ENCODE measurements at places on chromosomes 3 and 15.
A peak's percentile ranks its signal among the peaks of the same experiment; 100 is the strongest.

- DNase-seq = no peak
These were observed 41.7 kb upstream of the GP5 start for GRCh38 chr3:194440756-194441155.

GRCh38 chr15:85336880-85337279 lies 43.5 kb upstream of the AKAP13 start:
- no peak for DNase-seq

- DNase-seq = no peak
These were observed 20.2 kb upstream of the GADL1 start for GRCh38 chr3:30914696-30915095.

DNA sequence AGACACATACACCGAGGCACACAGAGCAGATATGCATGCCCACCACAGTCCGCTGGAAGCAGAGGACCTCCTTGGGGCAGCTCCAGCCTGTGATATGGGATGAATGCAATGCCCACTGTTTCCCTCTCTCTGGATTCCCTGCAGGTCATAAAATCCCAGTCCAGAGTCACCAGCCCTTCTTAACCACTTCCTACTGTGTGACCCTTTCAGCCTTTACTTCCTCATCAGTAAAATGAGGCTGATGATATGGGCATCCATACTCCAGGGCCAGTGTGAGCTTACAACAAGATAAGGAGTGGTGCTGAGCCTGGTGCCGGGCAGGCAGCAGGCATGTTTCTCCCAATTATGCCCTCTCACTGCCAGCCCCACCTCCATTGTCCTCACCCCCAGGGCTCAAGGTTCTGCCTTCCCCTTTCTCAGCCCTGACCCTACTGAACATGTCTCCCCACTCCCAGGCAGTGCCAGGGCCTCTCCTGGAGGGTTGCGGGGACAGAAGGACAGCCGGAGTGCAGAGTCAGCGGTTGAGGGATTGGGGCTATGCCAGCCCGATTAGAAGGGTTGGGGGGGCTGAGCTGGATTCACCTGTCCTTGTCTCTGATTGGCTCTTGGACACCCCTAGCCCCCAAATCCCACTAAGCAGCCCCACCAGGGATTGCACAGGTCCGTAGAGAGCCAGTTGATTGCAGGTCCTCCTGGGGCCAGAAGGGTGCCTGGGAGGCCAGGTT lies at the start of gene GNAT1:
Gene GNAT1, plus strand, starts transcription at position 675 of the 725 bp plus-strand sequence. CDS start 116 bp downstream, outside the sequence.
- no peak for DNase-seq

- DNase-seq = no peak
These were observed 11.9 kb downstream of the TSC22D2 start for GRCh38 chr3:150419959-150420358.

GRCh38 chr3:137765310-137766033 lies 1.4 kb downstream of the SOX14 start:
- DNase-seq = no peak

DNA sequence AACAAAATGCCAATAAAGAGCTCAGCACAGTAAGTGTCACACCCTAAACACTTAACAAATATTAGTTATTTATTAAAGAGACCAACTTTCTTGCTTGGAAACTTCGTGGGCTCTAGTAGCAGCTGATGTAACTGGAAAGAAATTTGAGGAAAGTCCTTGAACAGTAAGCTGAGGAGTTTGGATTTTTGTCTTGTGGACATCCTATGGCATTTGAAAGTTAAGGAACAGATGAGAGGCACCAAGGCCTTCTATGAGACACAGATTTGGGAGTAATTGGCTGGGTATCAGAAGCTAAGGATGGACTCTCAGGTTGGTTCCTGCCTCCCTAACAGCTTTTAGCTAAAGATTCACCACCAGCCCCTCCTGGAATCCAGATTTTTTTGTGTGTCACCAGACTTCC lies 59.7 kb upstream of the FILIP1L start:
- DNase-seq = no peak

DNA sequence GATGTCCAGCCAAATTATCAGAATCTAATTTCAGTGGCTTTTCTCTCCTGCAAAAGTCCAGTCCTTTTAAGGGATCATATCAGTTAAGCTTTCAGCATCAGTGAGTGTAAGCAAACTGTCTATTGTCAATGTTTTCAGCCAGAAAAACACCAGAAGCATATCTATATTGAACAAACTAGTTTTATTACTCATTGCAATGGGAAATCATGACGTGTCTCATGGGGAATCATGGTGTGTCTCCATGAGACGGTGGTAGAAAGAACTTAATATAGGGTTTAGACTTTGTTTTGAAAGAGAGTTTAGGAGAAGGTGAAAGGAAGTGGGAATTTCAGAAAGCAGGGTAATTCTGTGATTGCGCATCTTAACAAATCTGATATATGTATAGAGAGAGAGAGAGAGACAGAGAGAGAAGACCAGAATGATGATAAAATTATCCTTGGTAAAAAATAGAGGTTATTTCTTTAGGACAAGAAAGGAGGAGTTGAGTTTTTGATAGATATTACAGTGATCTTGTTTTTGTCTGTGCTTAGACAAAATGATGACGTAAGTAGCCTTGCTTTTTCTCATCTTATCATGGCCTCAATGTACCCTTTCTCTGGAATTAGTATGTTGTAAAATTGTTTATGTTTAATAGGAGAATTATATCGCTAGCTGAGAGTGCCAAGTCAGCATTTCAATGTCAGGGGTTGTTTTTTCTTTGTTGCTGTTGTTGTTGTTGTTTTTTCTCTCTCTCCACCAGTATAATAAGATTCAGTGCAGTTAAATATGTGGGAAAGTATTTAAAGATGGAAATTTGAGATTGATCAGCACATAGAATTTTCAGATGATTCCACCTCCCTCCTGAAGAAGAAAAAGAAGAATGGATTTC lies 129.9 kb upstream of the OSTN start:
- no peak for DNase-seq

- no peak for DNase-seq
These were observed 442.6 kb upstream of the PDZRN3 start for GRCh38 chr3:74067296-74067695.

GRCh38 chr15:72196409-72197040 lies 1.1 kb downstream of the GRAMD2A start:
- no peak for DNase-seq

DNA sequence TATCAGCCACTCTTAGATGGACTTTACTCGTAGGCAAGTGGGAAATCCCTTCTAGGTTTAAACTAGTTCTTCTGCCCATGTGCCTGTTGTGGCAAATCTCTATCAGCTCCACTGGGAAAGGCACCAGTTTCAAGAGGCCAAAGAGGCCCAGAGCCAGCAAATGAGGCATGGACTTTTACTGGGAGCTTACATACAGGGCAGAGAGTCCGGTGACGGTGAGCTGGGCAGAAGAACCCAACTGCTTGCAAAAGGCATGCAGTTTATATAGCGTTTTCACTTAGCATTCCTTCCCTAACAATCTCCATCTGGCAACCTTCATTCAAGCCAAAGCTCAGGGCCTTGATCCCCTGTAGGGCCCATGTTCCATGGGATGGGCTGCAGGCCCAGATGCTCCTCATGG lies 93.0 kb upstream of the C3orf80 start:
- DNase-seq = no peak

GRCh38 chr15:73322665-73323373 lies 45.9 kb downstream of the HCN4 start:
- no peak for DNase-seq

- no peak for DNase-seq
These were observed 91.7 kb downstream of the FRMD4B start for GRCh38 chr3:69294014-69294766.

DNA sequence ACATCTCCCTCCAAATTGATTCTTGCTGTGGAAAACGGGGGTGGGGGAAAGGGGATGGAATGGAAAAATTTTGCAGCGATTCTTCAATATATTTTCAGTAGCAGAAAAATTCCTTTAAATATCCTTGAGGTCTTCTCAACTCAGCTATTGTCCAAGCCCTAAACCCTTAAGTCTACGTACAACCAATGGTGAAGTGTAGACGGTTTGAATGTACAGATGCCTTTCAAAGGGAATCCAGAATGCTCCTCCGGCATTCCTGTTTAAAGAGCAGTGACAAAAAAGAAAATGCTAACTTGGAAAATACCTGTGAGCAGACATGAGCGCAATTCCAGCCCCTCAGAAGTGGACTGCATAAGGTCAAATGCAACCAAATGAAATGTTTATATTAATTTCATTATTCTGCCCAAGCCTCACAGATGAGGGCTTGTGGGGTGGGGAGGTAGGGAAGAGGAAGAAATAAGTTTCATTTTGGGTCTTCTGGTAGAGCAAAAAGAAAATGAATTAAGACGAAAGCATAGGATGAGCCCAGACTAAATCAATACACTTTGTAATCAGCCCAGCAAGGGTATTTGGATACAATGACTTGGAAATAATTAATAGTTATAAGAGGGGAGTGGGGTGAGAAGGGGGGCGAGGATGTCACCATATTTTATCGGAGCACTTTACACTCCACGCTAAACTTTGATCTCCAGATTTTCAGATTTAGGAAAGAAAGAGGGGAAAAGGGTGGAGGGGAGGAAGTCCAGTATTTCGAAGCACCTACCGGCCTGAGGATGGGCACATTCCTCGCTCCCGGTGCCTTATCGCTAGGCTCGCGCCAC lies 2.7 kb downstream of the FOXP1 start:
- no peak for DNase-seq

DNA sequence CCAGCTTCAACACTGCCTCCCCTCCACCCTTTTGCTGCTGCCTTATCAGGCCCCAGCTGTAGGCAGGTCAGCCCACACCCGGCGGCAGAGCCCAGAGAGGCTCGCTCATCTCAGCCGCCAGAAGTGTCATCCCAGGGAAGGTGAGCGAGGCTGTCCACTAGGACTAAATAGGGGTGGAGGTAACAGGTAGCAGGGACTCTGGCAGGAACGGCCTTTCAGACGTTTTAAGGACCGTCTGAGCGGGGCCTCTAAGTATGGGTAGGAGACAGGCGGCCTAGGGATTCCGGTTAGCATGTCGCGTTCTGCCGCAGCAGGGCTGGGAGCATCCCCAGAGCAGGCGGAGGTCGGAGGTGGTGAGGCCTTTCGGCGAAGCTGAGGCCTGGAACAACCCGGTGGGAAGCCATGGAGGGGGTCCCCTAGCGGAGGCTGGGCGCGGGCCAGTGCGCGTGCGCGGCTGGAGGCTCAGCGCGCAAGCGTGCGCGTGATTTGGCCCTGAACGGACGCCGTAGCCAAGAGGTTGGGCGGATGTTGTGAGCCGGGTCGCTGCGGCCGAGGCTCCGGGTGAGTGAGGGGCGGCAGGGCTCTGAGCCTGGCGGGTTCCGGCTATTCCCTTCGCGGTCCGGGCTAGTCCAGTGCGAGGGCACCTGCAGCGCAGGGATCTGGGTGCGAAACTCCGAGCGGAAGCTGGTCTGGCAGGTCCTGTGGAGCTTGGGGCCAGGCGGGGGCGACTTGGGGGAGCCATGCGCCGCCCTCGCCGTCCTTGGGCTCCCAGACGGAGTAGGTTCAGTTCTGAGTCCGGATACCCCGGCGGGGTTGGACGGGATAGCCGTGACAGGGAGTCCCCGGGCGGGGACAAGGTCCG lies at the start of the genes MST1 and RNF123:
Gene MST1, minus strand, starts transcription at position 429 of the 862 bp plus-strand sequence. CDS start 783 bp downstream, outside the sequence.
Gene RNF123, plus strand, starts transcription at position 512 of the 862 bp plus-strand sequence. CDS start 1,609 bp downstream, outside the sequence.
- peak; percentile 94 for DNase-seq

- DNase-seq = no peak
These were observed 53.7 kb downstream of the GRIP2 start for GRCh38 chr3:14486460-14486859.

- DNase-seq = no peak
These were observed 29.5 kb downstream of the ARL8B start for GRCh38 chr3:5151586-5151985.

DNA sequence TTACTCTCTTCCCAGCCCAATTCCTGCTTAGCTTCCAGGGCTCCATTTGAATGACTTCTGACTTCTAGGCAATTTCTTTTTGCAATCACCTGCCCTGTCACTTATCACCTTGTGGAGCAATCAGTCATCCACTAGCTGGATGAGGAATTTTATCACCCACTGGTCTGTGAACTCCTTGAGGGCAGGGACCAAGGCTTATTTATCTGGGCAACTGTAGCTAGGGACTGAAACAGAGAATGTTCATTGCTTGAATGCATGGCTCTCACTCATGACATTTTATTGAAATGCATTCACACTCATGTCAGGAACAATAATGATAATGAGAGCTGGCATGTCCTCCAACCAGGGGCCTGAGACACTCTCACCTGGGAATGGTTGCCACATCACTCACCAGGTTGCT lies 15.5 kb downstream of the TNFAIP8L3 start:
- no peak for DNase-seq

DNA sequence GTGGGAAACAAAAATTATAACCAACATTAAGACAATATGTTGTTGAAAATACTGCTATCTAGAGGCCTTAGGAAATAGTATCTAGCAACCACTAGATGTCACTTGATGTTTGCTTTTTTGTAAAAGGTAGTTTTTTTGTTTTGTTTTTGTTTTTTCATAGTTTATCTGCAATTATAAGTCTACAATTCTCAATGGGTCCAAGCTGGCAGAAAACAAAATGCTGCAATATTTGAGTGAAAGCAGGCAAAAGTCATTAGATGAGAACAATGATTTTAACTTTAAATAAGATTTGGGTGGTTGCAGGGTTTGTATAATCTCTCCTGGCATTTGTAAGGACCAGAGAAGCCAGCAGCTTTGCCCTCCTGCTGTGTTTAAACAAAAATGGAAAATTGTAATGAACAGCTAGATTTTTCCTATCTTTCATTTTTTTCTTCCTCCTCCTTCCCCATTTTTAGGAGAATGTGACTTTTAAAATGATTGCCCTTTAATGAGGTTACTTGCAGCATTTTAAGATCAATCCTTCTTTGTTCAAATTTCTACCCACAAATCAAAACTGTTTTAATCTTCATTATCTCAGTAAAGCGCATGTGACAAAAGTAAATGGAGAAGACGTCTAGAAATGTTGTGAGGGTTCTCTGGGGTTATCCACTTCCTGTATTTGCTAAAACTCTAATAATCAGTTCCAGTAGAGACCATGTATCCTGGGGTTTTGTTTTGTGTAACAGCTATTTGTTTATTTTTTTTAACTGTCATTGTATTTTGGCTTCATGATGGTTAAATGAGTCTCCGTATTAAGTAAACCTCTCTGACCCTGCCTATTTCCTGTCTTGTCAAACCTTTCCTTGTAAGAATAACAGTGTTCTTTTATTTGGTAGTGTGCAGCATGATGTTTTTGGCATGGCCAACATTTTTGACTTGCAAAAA lies 27.3 kb downstream of the DUT start:
- no peak for DNase-seq

DNA sequence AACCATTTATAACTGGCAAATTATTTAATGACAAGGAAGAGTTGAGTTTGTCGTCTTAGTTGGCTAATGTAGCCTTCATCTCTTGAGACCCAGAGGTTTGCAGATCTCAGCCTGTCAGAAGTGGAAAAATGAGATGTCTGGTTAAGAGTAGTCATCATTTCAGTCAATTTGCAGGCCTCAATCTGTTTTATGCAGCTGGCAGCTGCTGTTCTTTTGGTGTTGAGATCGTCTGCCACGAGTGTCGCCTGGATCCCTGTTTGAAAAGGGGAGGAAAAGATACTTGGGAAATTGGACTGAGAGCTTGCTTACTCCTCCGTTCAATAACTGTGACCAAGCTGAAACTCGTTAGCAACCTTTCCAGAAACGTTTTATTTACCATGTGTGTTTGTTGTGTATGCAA lies 2.3 kb downstream of the PHLDB2 start:
- DNase-seq = no peak

GRCh38 chr3:71495708-71496472 lies 87.6 kb downstream of the FOXP1 start:
- peak; percentile 50 for DNase-seq

Measured in CD4-positive, alpha-beta T cell treated with Interferon alpha-2 for 1 hour (primary cell).